ENCODE measurements at places on chromosomes 4 and X.

GRCh38 chrX:19065535-19065934, 56.7 kb downstream of the ADGRG2 start:
- no peak for DNase-seq

DNA sequence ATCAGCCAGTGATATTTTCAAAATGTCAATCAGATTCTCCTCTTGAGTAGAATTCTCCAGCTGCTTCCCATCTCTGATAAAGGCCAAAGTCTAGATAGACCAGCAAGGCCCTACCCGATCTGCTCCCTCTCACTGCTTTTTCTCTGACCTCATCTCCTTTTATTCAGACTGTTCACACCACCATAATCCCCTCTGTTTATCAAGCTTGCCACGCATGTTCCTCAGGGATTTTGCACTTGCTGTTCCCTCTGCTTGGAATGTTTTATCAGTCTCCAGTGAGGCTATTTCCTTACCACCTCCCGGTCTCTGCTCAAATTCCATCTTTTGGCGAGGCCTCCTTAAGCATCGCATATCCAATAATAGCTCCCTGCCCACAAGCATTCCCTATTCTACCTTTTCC, 20.1 kb downstream of the NOCT start:
- DNase-seq, result no peak

DNA sequence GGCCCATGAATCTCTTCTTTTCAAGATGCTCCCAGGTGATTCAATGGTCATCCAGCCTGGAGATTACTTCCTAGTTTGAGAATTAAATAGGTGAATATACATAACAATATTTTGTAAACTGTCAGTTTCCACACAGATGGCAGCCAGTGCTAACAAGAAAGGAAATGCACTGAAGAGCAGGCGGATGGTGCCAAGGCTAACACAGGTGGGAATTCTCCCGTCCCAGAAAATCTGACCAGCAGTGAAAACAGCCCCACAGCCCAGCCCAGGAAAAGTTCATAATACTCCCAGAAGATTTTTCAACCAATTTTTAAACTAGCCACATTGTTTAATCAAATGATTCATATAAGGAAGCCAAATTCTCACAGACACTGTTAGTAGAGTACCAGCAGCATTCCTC, 387.2 kb upstream of the GATB start:
- DNase-seq, result no peak

- no peak for DNase-seq
Observed at GRCh38 chrX:96474029-96474740, 210.5 kb upstream of the DIAPH2 start.

- DNase-seq, result no peak
Observed at GRCh38 chr4:148170408-148171365, 271.5 kb downstream of the NR3C2 start.

DNA sequence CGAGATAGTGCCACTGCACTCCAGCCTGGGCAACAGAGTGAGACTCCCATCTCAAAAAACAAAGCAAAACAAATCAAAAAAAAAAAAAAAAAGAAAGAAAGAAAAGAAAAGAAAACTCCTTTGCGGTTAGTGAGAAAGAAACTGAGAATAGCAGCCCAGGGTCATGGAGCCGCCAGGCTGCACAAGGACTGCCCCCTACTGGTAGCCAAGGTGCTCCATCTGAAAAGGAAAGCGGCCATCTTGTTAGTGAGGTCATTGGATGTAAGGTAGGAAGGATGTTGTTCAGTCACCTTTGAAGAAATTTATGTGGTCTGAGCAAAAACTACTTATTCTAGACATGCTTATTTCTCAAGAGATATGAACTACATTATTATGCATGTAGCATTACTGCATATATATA, 660.6 kb upstream of the TENM3 start:
- peak; percentile 26 for DNase-seq

DNA sequence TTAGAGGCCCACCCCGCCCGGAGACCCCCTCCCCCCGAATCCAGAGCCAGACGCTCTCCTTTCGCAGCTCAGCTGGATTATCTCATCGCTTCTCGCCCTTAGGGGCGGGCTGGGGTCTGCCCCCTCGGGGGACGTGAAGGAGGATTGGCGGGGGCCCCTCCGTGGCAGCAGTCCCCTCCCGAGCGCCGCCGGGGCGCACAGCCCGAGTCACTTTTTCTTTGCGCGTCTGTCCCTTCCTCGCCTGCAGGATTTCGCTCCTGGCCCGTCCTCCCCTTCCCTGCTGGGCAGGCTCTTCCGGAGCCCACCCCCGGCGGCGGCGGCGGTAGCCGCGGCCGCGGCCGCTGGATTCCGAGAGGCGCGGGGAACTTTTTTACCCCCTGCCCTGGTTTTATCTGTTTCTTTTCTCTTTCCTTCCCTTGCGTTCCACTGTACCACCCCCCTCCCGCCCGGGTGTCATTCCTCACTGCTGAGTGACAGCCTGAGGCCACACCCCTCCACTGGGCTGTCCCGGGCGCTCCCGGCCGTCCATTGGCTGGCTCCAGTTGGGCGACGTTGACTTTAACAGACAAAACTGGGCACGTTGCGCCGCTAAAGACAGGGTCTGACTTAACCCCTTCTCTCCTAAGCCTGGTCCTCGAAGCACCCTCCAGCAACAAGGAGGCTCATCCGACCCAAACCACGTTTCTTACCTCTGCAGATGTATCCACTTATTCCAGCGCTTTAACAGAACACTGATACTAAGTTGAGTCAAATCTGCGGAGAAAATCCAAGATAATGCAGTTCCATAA, 492 bp upstream of the NKX3-2 start:
- DNase-seq, result peak; percentile 75

DNA sequence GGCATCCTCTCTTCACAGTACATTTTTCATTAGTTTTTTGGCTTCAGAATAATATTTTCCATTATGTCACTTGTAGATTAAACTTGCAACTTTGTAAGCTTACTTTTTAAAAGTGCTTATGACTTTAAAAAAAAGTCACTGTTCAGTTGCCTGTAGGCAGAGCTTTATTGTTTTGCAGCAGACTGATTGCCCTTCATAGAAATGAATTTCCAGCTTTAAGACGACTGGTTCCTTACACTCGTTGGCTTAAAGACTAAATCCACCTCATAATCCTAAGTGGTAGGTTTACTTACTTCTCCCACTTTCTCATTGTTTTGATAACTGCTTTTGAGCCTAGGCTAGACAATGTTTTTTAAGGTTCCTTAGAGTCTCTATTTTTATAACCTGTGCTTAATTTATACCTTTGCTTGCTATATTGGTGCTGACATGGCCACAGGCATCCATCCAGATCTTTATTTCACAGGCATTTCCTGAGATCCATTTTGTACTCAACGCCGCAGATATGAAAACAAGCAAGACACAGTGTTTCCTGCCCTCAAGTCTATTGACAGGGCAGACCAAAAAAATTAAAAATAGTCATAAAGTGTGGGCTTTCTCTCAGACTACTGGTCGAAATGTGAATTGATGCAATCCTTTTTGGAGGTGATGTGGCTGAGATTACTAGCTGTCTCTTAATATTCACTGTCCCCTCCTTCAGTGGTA, 12.6 kb upstream of the IL13RA2 start:
- DNase-seq, result no peak

GRCh38 chr4:23769406-23769805, 120.4 kb downstream of the PPARGC1A start:
- DNase-seq, result no peak

- DNase-seq, result no peak
Observed at GRCh38 chrX:15448010-15448639, 45.0 kb downstream of the PIR start.

- peak; percentile 61 for DNase-seq
Observed at GRCh38 chr4:57426779-57427395, 316.7 kb upstream of the IGFBP7 start.

DNA sequence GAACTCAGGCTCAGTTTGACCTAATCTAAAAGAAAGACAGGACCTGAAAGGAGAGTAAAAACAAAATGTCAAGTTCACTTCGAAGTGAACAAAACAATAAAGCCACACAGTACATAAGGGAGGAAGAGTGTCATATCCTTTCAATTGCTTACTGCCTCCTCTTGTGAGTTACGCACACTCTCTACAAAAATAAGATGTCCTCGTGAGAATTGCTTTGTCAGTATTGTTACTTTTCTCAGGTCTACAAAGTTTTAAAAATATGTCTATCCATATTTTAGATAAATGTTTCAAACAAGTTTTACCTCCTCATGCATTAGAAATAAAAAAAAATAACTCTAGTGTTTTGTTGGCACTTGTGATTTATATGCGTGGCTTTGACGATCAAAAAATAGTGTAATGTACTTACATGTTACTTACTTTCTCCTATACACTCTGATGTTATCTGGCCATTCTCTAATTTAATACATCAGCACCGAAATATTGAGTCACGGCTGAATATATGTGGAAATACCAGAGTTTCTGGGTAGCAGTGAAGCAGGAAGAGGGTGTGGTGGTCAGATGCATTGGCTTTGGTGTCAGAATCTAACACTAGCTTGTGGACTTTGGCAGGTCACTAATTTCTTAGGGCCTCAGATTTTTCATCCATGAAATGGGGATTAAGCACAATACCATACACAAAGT, 8.1 kb upstream of the MRPL1 start:
- DNase-seq, result no peak

- DNase-seq, result no peak
Observed at GRCh38 chr4:38230121-38230801, 270.1 kb downstream of the PTTG2 start.

Data from erythroblast (primary cell).